ENCODE measurements at places on chromosomes 2 and 18.

DNA sequence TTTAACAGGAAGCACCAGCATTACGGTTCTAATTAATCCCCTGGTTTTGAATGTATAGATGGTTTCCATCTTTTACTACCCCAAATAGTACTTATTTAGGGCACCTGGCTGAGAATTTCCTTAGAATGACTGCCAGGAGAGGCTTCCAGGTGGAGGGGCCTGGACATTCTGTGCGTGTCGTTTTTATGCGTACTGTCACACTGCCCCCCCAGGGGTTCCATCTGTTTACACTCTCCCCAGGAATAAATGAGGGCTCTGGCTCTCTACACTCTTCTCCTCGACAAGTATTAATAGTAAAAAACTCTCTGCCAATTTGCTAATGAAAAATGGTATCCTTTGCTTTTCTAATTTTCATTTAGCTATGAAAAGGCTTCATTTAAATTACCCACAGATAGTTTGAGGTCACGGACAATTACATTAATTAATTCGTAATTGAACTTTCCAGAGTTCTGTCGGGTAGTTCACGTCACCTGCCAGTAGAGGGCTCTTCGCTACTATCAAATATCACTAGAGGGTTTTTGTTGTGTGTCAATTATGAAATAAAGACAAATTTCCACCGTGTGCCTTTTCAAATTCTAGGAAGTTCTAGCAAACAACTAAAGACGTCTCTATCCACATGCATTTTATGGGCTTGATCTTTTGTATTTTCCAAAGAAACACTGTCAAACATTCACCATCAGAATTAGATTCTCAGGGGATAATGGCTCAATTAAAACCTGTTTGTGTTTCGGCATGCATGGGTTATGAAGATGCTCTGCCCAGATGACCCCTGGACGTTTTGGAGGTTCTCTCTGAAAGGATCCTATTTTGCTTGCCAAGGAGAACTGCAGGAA is 88.8 kb upstream of the ASB18 start:
- peak; percentile 26 for DNase-seq

GRCh38 chr18:63292831-63293683 is 26.5 kb downstream of the BCL2 start:
- DNase-seq, result no peak

- DNase-seq, result no peak
Measured at GRCh38 chr18:37666991-37667390, 101.4 kb upstream of the CELF4 start.

- DNase-seq, result peak; percentile 26
Measured at GRCh38 chr2:28393114-28393836, 617 bp downstream of the FOSL2 start.

GRCh38 chr2:224948859-224949258 is 93.4 kb downstream of the DOCK10 start:
- DNase-seq, result no peak

- no peak for DNase-seq
Measured at GRCh38 chr2:20558391-20559150, 92.3 kb downstream of the HS1BP3 start.

DNA sequence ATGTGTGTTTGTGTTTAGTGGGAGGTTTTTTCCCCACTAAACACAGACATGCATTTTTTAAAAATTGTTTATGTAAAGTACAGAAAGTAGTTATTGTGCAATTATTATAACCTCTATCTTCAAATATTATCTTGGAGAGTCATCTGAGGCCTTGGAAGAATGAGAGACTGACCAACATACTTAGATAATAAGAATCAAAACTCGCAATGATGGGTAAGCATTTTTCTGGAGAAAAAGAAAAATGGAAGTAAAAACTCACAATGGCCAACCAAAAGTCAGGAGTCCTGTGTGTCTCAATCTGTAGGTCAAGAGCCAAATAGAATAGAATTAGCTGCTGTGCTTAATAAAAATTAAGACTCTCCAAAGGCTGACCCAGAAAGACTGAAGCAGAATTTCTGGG is 43.0 kb downstream of the MEMO1 start:
- no peak for DNase-seq

GRCh38 chr18:68148863-68149262 is 566.0 kb downstream of the TMX3 start:
- no peak for DNase-seq

GRCh38 chr2:55010915-55011314 is 39.3 kb downstream of the RTN4 start:
- no peak for DNase-seq

- no peak for DNase-seq
Measured at GRCh38 chr2:218032336-218033171, 29.8 kb upstream of the TNS1 start.

DNA sequence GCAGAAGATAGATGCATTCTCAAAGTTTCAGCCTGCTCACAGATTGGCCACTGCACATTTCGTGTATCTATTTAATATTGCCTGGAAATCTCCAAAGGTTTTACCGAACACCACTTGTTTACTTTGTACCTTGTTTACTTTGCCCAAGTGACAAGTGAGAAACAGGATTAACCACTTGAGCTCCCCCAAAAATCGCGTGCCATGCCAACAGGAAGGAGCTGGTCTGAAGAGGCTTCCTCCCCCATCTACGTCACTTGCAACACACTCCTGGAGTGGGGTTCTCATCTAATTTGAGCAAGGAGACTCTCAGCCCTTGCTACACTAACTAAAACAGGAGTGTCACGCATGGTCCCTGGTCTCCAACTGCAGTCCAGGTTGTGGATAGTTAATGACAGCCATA is 212.5 kb upstream of the TMEM200C start:
- DNase-seq, result no peak

GRCh38 chr18:51074605-51075004 is 44.6 kb downstream of the SMAD4 start:
- DNase-seq, result no peak

- no peak for DNase-seq
Measured at GRCh38 chr2:42804338-42804737, 12.0 kb upstream of the HAAO start.

GRCh38 chr2:69572641-69573040 is 70.9 kb downstream of the AAK1 start:
- no peak for DNase-seq

Data from NCI-H460 (cell line).